Nucleus accumbens (tissue), 56 donors: ENCODE measurements at places on chromosomes 12 and 14.

- DNase-seq, result no peak
These were observed 9.0 kb upstream of the FKBP11 start for GRCh38 chr12:48934312-48934706.

- DNase-seq, result no peak
These were observed 33.0 kb upstream of the ATP2A2 start for GRCh38 chr12:110248096-110248447.

DNA sequence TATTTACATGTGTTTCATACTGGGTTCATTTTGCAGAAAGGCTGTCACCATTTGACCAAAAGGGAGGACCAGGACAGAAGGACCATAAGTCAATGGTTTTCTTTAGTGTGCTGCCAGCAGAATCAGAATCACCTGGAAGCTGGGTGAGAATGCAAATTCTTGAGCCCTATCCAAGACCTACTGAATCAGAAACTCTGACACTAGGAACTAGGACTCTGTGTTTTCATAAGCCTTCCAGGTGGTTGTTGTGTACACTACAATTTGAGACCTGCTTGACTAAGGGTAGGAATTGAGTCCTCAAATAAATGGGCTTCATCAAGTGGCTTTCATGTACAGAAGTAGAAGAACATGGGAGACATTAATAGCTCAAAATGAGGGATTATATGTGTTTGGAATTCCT is 32.2 kb downstream of the PDE6H start:
- DNase-seq, result no peak

- no peak for DNase-seq
These were observed 37.2 kb downstream of the BTBD7 start for GRCh38 chr14:93295541-93296220.

DNA sequence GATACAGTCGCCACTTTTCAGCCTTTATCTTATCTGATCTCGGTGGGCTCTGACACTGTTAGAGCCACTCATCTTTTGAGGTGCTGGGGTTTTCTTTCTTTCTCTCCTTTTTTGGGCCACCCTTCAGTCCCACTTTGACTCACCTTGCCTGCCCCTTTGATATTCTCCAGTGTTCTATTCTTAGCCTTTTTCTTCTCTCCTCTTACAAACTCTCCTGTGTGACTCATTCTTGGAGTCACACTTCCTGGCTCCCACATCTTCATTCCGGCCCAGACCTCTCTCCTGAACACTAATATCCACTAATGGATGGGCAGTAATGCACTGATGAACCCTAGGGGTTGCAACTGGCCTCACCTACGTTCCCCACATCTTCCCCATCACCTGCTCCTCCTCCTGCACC is 2.2 kb upstream of the DCD start:
- DNase-seq, result no peak

GRCh38 chr14:100882026-100882967 is 21.2 kb downstream of the RTL1 start:
- DNase-seq, result no peak

DNA sequence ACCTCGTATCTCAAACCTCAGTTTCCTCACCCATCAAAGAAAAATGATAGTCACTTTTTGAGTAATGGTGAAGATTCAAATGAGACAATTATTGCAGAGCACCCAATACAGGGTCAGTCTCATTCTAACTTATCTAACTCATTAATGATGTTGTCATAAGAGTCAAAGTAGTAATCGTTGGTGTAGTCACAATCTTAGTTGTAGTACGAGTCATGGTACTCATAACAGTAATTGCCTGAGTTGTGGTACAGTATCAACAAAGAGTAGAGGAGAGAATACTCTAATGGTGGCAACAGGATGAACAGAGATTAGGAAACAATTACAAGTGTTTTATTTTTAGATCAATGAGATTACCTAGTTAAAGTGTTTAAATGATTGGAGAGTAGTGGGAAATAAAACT is 93.6 kb upstream of the TMTC2 start:
- no peak for DNase-seq

GRCh38 chr12:115638733-115639647 is 638.5 kb downstream of the MED13L start:
- DNase-seq, result no peak

GRCh38 chr14:62209287-62209899 is 447.2 kb downstream of the SNAPC1 start:
- no peak for DNase-seq
